ENCODE measurements at places on chromosomes 5 and 9.

- no peak for DNase-seq
These were observed at the start of gene TEX48 for GRCh38 chr9:114681594-114682332. TEX48 (minus strand) TSS chr9:114682192; CDS start chr9:114671723, 10,469 bp downstream.

GRCh38 chr5:87210076-87210475, 57.6 kb upstream of the RASA1 start:
- no peak for DNase-seq

DNA sequence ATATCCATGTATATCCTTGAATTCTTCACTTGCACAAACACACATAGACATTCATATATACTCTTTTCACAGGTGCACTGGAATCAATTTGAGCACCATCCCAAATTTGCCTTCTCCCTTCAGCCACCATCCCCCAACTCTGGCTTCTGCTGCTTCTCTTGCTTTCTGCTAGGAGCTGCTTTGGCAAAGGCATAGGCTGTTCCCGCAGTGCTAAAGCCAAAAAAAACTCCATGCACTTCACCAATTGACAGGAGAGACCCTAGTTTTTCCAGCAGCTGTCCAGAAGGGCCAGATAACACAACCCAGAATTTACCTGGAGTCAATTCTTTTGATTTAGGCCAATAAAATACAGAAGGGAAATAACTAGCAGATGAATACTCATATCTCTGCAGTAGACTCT, 251.3 kb downstream of the NR2F1-AS1 start:
- DNase-seq: no peak

- DNase-seq: no peak
These were observed 16.7 kb downstream of the TRAF1 start for GRCh38 chr9:120909904-120910303.

DNA sequence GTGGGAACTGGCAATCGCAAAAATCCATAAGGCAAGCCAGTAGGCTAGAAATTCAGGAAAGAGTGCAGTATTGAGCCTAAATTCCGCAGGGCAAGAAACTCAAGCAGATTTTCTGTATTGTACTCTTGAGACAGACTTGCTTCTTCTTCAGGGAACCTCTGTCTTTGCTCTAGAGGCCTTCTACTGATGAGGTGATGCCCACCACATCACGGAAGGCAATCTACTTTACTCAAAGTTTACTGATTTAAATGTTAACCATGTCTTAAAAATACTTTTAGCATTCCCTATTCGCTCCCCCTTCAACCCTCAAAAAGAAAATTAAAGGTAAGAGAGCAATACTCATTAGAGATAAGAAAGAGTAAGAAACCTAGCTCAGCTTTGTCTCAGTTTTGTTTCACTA, 11.3 kb downstream of the IL7R start:
- DNase-seq: no peak

DNA sequence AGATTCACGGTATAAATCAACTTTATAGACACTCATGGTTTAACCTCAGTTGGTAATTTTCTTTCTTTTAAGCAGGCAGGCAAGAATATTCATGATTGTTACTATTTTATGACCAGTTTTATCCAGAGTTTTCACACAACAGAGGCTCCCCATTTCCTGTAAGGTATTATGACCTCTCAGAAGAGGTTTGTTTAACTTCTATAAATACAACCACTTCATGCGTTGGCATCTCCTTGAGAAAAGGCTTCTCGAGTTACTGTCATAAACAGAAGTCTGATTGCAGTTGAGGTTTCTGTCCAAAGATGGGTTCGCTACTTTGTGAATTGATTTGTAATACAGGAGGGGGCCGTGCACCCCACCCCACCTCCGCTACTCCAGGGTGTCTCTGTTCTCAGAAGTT, 55.3 kb downstream of the ENTREP1 start:
- no peak for DNase-seq

DNA sequence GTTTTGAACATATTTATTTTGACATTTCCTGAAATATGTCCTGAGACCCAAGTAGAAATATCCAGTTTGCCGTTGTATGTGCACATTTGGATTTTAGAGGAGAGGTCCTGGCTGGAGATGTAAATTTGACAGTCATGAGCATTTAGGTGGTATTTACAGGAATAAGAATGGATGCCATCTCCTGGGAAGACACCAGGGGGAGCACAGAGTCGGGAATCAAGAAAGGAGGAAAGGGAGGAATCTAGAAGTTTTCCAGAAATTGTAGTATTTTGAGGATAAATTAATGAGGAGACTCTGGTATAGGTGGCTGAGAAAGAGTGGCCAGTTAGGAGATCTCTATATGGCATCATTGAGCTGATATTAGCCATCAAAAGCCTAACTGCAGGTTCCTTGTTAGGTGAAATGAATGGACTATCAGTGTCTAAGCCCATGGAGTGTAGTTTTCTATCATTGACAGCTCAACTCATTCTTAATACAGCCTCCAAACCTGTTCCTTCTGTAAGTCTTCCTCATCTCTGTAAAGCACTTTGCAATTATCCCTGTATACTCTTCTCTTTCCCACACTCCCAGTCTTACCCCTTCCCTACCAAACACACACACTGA, 7.2 kb downstream of the GAPT start:
- DNase-seq: no peak

DNA sequence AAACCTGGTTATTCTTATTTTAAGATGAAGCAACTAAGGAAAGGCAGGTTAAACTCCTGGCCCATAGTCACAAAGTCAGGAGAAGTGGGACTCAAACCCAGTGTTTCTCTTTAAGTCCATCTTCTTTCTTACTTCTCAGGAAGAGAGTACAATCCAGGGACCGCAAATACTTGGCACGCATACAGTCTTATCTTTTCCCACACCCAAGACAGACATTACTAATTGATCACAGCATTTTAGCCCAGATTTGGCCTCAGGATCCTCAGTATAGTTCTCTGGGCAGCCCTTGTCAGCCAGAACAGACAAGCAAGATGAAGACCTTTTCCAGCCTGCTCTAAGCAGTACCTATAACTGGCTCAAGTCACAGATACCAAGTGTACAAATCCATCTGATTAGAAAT, 125.5 kb upstream of the RAI14 start:
- DNase-seq: no peak

DNA sequence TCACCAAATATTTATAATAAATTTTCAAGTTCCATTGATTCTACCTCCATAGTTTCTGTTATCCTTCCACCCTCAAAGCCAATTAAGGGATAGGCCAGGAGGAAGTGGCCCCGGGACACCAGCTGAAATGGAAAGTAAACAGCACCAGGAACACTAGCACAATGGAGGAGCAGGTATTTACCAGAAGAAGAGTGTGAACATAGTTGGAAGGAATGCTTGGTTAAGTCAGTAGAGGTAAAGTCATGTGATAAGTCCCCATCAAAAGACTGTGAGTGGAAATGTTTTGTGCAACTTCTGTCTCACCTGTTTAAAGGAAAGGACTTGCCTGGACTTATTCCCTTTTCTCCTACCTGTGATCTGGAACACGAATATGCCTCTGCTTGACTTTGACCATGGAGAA, 146.7 kb upstream of the RAI14 start:
- DNase-seq: no peak

DNA sequence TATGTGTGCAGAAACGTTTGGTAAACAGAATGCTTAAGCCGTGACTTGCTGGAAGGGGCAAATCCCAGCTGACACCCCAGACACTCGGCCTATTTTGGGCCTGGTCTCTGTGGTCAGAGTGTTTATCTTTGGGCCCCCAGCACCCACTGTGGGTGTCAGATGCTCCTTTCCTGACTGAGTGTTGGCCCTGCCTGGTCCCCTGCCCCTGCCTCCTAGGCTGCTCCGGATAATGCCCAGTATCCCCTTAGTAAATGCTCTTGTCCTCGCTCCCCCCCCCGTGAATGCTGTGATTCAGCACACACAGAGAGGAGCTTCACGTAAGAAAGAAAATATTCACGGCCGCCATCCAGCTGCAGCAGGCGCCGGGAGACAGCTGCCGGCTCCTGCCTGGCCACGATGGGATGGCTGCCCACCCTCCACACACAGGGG, 11.3 kb upstream of the ANGPTL2 start:
- DNase-seq: no peak

DNA sequence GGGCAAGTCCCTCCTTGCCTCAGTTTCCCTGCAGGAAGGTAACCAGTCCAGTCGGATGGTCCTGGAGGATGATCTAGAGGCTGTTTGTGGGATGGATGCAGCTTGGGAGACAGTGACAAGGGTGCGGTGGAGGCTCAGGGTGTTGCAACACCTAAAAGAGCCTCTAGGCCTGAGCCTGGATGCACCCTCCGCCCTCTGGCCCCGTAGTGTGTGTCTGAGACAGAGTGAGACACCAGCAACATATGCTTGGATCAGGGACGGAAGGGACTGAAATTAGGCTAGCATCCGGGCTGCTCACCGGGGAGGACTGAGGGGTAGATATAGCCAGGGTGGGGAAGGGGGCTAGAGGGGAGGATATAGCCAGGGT, 1.1 kb downstream of the CRAT start:
- no peak for DNase-seq

DNA sequence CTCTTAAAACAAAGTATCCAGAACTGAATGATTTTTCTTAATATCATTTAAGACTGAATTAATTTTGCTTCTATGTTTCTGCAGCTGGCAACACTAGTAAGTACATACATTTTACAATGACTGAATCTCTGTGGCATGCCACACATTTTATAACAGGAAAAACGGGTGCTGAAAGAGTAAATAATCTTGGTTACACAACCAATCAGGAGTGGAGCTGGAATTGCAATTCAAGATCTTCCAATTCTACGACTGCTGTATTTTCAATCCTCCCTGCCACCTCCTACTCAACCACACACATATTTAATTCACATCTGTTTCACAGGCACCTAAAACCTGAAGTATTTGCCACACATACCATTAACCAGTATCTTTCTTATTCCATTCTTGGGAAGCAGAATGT, 52.7 kb upstream of the NR5A1 start:
- no peak for DNase-seq

DNA sequence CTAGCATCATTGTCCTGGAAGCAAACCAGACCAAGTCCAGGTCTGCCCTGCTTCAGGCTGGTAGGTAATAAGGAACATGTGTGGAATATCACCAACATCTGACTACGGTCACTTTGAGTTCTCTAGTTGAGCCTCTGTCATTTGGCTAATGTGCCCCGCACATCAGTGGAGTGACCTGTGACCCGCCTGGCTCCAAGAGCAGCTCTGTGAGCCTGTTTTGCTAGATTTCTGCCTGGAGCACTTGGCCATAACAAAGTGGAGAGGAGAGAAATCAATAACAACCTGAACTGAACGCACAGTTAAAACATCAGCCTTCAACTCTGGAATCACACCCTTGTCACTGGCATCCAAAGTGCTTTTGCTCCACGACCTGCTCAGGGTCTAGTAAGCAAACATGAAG, 115.7 kb downstream of the PPP2R2B start:
- DNase-seq: no peak

- DNase-seq: no peak
These were observed 2.0 kb upstream of the RNF14 start for GRCh38 chr5:141966963-141967333.

GRCh38 chr5:11146171-11146570, 385.1 kb upstream of the DAP start:
- no peak for DNase-seq

GRCh38 chr5:166581826-166582225, 1709.6 kb upstream of the WWC1 start:
- no peak for DNase-seq

DNA sequence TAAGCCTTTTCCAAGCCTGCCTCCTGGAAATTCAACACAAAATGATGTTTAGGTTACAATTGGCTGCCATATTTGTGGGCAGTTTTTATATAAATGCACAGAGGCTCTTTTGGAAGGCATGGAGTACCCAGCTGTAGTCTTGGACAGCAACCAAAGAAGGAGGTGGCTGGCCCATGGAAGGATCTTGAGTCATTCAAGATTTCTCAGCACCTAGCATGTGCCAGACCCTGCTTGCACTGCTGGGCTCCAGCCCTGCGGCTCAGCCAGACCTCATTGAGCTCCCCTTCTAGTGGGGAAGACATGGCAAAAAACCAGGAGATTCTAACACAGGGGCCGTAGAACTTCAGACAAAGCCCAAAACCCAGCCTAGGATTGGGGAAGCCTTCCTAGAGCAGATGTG, 22.1 kb downstream of the JADE2 start:
- no peak for DNase-seq

GRCh38 chr5:151338734-151339133, 8.6 kb downstream of the SLC36A2 start:
- DNase-seq: no peak

DNA sequence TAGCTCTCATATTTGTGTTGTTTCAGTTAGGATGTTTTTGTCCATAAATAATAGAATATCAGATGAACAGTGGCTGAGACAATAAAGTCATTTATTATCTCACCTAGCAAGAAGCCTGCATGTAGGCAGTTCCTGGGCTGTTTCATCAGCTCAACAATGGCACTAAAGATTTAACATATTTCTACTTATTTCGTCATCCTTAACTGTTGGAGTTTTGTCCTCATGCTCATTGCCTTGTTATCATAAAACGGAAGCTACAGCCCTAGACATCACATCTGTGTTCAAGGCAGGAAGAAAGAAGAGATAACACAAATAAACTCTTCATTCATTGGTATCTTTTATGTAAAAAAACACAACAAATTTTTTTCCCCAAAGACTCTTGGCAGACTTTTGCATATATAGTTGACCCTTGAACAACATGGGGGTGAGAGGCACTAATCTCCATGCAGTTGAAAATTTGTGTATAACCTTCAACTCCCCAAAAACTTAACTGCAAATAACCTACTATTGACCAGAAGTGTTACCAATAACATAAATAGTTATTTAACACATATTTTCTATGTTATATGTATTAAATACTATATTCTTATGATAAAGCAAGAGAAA, 277.2 kb upstream of the ADRA1B start:
- DNase-seq: no peak

DNA sequence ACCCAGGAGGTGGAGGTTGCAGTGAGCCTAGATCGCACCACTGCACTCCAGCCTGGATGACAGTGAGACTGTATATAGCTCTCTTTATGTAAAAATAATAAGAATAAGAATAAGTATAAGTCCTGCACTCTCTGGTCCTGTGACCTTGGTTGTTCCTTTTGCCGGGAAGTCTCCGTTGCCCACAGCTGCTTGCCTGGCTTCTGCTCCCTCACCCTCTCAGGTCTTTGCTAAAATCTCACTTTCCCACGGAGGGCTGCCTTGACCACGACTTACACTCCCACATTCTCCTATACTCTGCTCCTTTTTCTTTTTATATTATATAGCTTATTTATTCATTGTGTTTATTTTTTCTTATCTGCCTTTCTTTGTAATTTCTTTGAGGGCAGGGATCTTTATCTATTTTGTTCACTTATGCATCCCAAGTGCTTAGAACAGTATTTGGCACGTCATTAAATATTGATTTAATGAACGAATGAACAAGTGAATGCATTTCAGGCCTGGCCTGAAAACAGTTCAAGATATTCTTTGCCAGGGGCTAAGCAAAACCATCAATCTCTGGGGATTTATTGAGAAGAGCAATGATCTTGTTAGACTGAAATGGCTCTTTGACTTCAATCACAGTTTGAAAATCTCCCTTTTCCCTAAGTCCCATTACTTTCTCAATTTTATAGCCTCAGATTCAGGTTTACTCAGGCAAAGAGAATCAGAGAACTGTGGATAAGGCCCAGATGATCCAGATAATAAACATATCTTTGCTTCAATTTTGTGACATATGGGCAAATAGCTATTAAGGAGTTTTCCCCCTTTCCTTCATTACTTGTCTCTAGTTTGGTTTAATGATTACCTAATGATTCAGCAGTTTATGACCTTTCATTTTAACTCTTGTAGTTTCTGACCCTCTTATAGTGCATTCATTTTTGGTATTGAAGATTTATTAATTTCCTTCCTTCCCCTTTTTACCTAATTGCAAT, 60.8 kb upstream of the TMC1 start:
- no peak for DNase-seq
